ENCODE measurements at places on chromosomes 6 and 20.

DNA sequence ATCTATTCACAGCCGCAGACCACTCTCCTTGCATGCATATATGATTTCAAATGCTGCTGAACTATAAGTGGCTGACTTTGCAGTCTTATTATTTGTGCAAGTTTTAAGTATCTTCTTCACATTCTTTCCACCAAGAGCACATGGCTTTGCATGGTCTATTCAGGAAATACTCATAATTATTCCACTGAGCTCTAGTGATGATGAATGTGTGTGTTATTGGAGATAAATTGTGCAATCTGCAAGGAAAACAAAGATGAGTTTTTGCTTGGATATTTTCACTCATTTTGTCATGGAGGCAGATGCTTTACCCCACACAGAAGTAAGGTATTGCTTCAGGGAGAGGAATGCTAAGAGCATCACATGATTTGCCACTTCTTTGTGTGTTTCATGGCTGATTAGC, 764.6 kb downstream of the TBC1D32 start:
- DNase-seq, result no peak

DNA sequence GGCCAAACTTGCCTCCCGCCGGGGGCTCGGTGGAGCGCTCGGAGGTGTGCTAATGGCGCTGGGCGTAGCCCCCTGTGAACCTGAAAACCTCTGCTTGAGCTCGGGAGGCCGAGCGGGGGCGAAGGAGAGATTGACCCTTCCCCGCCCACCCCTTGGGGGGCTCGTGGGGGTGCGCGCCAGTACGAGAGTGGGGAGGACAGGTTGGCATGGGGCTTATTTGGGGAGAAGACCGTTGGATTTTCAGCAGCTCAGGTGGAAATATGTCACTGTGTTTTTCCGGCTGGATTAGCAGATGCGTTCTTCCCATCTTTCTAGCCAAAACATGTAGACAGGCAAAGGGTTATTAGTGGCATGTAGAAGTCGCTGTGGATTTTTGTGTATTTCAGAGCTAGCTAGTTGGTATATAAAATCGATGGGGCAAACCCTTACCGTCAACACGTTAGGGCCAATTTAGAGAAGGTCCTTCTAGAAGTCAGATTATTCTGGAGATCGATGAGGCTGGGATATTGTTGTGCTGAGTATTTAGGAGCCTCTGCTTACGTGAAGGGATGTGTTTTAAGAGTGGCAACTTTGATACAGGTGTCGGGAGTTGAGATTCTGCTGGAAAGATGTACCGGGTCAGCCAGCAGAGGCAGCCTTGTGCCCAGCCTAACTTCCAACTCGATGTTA, 525 bp downstream of the NCOA7 start:
- DNase-seq, result peak; percentile 54

DNA sequence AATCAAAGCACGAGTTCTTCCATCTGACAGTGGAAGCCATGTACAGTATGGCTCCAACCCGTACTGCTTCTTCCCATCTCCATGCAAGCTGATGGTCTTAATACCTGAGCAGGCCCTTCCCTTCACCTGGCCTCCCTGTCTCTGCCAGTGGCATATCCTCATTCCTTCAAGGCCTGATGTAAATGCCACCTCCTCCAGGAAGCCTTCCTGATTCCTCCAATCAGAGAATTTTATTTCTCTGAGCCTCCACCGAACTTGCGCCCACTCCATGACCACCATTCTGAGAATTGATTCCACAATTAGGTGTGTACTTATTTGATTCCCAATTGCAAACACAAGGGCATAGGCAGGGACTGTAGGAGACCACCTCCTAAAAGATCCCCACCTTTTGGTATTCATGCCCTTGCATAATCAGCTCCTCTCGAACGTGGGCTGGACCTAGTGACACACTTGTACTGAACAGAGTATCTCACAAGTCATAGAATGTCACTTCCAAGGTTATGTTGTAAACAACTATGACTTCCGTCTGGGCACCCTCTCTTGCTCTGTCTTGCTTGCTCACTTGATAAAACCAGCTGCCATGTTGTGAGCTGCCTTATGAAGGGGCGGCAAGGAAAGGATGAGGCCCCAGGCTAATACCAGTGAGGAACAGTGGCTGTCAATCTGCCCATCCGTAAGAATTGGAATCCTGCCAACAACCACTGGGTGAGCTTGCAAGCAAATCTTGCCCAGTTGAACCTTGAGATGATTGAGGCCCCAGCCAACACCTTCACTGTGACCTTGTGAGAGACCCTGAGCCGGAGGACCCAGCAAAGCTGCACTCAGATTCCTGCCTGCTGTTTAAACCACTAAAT, 38.8 kb downstream of the CPNE5 start:
- peak; percentile 71 for DNase-seq

DNA sequence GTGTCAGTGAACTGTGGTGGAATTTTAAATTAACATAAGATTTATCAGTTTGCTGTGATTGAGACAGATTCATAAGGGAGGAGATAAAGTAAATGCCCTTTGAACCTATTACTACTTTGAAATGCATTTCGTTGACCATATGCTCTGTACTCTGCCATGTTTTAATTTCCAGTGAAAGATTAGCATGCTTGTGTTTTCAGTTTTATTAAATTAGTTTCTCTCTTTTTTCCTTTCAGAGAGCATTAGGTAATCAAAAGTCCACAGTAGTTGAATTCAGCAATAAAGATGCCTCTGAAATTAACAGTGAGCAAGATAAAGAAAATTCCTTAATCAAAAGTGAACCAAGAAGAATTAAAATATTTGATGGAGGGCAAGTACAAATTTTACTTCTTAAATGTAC, 117.4 kb downstream of the HIVEP1 start:
- DNase-seq, result no peak

GRCh38 chr20:3339571-3339970, 67.9 kb downstream of the DNAAF9 start:
- DNase-seq, result no peak

DNA sequence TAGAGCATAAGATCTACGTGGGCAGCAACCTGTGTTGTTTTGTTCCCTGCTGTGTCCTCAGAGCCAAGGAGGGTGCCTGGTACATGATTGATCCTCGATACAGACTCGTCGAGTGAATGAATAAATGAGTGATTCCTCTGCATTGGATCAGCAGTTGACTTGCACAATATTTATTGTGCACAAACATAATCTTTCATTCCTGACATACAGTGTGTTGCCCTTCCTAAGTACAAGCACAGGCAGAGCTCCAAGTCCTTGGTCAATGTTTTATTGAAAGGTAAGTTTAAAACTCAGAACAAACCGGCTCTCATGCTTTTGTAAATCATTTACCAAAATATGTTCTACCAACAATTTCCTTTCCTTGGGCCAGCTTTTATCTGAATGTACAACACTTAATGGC, 57.4 kb downstream of the STMND1 start:
- no peak for DNase-seq

GRCh38 chr6:16764188-16764950, 3.1 kb upstream of the ATXN1 start:
- DNase-seq, result no peak
